ENCODE measurements at places on chromosomes 2 and 18.

DNA sequence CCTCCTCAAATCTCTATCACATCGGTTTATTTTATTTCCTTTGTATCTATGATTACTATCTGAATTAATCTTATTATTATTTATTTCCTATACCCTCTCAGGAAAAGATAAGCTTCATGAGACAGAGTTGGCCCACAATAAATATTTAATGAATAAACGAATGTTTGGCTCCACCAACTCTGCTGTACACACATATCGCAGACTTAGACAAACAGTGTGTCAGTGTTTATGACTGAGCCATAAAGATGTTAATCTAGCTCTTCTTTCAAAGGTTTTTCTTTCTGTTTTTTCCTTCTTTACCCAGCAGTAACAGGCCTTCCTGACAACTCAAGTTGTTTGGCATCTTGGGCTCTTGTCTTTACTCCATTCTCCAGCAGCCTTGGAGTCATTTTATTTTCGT is 329.5 kb downstream of the CDH2 start:
- DNase-seq: no peak

GRCh38 chr2:38176619-38177021 is 100.7 kb upstream of the CYP1B1 start:
- DNase-seq: no peak

DNA sequence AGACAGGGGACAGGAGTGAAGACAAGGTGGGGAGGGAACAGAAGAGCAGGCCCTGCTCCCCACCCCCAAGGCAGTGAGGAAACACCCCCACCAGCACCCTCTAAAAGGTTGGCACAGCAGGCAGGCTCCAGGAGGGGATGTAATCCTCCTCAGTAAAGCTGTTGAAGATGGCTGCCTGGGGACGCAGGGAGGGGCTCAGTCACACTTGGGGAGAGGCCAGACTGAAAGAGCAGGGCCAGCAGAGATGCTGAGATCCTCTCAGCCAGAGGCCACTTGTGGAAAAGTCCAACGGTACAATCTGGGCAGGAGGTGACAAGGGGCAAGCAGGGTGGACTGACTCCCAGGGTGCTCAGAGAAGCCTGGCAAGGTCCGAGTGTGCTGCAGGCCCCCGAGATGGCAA is 154.8 kb upstream of the ID2 start:
- DNase-seq: no peak

DNA sequence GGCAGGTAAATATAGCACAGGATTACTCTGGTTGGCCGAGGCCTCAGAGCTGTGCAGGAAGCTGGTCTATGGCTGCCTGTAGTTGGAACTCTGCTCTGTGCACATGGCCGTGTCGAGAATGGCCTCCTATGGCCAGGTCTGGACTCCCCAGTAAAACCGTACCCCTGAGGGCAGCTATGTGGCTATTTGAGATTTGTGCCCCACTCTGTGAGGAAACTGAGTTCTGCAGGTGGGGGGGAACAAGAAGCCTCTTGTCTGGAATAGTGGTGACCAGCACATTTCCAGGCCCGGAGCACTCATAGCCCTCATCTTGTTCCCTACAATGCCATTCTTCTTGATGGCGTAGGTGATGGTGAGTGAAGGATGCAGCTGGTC is 15.0 kb upstream of the TEX51 start:
- DNase-seq: peak; percentile 10

- DNase-seq: no peak
Measured at GRCh38 chr2:57809230-57809629, 237.4 kb upstream of the VRK2 start.

GRCh38 chr18:36314754-36315153 is 17.2 kb downstream of the FHOD3 start:
- DNase-seq: no peak

GRCh38 chr2:217559084-217559483 is 443.7 kb downstream of the TNS1 start:
- DNase-seq: no peak

GRCh38 chr18:43650426-43650825 is 373.1 kb upstream of the SYT4 start:
- DNase-seq: no peak

DNA sequence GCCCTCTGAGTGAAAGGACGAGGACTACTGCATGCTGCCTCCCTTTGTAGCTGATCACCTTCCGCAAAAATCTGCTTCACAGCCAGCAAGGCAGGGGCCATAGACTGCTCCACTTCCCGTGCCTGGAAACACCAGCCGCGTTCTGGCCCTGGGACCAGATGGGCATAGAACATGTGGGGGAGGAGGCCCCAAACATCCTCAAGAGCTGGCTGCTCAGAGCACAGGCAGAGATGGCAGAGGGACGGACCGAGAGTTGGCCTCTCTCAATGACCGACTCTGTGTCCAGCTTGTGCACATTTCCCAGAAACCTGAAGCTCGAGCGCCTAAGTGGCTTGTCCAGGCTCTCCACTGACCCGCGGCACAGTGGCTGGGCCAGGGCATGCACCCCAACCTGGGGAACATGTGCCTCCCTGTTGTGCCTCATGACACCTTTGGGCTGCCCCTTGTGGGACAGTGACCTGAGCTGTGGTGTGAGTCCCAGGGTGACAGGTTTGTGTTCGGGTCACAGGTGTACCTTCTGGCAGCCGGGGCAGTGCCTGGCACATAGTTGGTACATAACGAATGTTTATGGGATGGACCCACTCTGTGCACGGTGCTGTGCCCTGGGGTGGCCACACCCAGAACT is 9.1 kb downstream of the KCNF1 start:
- no peak for DNase-seq

- DNase-seq: no peak
Measured at GRCh38 chr2:167940346-167940725, 307.1 kb downstream of the STK39 start.

GRCh38 chr2:20593072-20594034 is 57.5 kb downstream of the HS1BP3 start:
- DNase-seq: peak; percentile 18

- DNase-seq: no peak
Measured at GRCh38 chr2:75173740-75174139, 25.6 kb downstream of the TACR1 start.

- DNase-seq: no peak
Measured at GRCh38 chr2:182615036-182615435, 101.0 kb upstream of the DNAJC10 start.

- peak; percentile 65 for DNase-seq
Measured at GRCh38 chr2:46187112-46187618, 110.0 kb upstream of the EPAS1 start.

GRCh38 chr2:137693534-137693933 is 270.7 kb upstream of the HNMT start:
- DNase-seq: no peak

GRCh38 chr2:128272601-128273468 is 45.8 kb downstream of the HS6ST1 start:
- no peak for DNase-seq

DNA sequence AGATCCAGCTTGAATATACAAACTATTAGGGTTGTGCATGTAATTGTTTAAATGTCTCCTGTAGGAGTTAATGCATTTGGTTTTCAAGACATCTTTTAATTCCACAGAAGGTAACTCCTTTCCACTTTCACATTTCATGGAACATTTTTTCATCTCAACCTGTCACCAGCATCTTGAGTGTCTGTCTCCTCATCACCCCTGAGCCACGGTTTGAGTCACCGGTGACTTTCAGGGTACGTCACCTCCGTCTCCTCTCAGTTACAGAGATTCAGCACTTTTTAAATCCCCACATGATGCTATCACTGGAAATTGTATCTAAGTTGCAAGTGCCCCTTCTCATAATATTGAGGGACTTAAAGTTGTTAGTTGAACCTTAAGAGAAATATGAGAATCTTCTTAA is 25.3 kb downstream of the GPR55 start:
- peak; percentile 75 for DNase-seq

DNA sequence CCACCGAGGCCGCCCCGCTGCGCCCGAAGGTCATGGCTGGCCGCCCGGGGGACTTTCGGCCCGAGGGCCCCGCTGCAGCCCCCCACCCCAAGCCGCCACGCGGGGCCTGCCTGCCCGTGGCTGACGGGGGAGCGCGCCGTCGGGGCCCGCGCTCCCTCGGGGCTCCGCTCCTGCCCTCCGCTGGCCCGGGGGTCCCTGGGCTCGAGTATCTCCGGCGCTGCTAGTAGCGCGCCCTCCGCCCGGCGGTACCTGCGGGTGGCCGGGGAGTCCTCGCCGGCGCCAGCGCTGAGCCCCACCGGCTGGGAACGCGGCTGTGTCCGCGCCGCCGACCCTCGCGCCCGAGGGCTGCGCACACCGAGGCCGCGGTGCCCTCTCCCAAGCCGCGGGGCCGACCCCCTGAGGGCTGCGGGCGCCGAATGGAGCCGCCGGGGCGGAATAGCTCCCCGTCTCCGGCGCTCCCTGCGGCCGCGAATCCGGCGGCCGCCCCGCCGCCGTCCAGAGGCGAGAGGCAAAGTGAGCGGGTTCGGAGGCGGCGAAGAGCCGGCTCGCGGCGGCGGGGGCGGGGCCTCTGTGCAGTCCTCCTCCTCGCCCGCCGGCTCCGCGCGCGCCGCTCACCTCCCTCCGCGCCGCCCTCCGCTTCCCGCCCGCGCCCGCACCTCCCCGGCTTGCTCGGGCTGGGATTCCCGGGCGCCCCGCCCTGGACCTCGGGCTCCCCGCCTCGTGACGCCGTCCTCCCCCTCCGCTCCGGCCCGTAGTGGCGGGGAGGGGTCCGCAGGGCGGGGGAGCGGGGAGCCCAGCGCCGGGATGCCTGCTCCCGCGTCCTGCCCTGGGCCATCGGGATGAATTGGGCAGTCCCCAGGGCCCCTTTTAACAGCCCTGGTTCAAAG is at the start of gene KCNG3:
TSS of gene KCNG3 (minus strand) at position 515 of the 887 bp plus-strand sequence. CDS start at position 34, 481 bp downstream.
- DNase-seq: peak; percentile 72

GRCh38 chr2:64212801-64213321 is 68.6 kb upstream of the PELI1 start:
- peak; percentile 60 for DNase-seq

GRCh38 chr2:186060744-186061440 is 322.3 kb downstream of the FSIP2 start:
- no peak for DNase-seq

- DNase-seq: peak; percentile 28
Measured at GRCh38 chr2:226984750-226985582, 149.1 kb downstream of the RHBDD1 start.

DNA sequence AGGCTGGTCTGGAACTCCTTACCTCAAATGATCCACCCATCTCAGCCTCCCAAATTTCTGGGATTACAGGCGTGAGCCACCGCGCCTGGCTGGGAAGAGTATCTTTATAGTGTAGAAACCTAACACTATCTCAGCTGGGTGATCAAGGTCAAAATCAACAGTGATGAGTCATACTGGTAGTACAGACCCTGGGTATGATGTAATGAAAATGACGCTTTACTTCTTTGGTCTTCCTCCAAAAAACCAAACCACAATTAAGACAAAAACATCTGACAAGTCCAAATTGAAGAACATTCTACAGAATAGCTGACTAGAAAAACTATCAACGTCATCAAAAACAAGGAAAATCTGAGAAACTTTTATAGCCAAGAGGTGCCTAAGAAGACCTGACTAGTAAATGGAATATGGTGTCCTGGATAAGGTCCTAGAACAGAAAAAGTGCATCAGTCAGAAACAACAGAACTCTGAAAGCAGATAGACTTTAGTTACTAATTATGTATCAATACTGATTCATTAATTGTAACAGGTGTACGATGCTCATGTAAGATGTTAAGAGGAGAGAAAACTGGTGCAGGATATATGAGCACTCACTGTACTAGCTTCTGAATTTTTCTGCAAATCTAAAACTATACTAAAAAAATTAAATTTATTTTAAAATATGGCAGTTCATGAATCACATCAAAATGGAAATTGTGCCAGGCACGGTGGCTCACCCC is 25.4 kb downstream of the PDCL3 start:
- DNase-seq: no peak

DNA sequence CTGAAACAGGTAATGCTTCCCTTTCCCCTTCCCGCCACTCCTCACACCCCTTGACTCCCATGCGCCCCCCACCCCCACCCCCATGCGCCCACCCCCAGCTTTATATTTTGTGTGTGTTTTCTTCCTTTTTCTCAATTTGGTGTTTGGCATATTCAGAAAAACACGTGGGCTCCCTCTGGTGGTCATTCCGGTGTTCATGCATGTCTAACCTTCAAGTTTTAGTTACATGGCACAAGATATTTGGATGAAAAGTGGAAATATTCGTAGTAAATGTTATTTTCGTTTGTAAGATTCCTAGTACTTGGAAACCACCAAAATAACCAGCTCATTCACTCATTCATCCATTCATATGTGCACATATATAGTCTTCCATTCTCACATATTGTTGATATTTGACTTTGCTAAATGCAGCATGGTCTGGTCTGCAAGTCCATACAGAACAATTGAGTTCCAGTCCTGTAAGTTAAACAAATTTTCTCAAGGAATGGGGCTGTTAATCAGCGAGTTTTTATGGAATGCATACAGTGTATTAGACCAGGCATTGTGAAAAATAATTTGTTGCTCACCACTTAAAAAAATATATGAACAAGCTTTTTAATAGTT is 143.6 kb upstream of the MAP3K20 start:
- DNase-seq: peak; percentile 80

DNA sequence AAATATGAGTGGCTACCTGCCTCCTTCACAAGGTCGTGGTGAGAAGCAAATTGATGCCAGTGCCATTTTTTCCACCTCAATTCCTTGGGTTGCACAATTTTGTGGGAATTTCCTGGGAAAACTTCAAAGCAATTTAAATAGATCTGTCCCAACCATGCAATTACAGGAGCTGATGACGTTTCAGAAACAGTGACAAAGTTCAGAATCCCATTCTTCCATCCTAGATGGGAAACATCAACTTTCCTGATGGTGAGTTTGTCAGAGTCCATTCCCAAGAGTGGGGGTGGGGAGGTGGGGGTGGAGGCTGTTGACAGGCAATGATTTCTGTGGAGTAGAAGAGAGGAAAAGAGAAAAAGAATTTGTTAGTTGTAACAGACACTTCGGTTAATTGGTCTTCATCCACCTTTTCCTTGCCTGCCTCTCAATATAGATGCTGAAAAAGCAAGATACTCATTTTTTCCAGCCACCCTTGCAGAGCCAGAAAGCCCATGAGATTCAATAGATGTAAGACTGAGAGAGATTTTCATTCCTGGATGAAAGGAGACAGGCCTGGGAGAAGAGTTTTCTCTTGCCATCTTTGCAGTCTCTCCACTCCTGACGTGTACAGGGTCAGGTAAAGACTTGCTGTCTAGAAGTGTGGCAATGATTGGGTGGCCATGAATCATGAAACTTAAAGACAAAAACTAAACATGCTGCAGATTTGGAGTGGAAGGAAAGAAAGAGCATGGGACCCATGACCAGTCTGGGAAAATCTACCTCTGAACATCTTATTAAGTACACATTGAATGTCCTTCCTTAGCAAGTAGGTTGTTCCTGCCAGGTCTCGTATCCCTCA is 47.3 kb downstream of the SOCS6 start:
- no peak for DNase-seq

GRCh38 chr2:218221000-218221399 is 4.0 kb downstream of the ARPC2 start:
- peak; percentile 37 for DNase-seq

Data from stimulated activated CD8-positive, alpha-beta memory T cell treated with anti-CD3 and anti-CD28 coated beads, Interleukin-4, amount 100 ng/mL, for 48 hours (primary cell).